ENCODE measurements at places on chromosomes 6 and 20.

DNA sequence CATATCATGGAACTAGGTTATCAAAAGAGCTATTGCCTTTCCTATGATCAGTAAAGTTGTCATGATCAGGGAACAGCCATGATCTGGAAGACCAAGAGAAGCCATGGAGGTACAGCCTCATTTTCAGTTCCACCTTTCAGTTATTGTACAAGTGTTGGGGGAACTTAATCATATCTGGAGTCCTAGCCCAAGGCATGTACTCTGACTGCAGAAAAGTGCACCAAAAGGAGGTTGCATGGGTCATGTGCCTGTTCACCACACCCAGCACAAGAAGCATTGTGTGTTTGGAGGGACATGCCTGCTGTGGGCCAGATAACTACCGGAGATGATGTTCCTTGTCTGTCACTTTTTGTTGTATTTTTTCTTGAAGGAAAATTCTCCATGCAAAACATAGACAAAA lies 185.8 kb upstream of the MAN1A1 start:
- no peak for DNase-seq

- DNase-seq = no peak
Observed at GRCh38 chr6:78966542-78966941, 99.2 kb downstream of the IRAK1BP1 start.

GRCh38 chr6:108561742-108562502 lies 1.2 kb downstream of the FOXO3 start:
- no peak for DNase-seq

- DNase-seq = no peak
Observed at GRCh38 chr6:169479783-169480495, 221.9 kb downstream of the WDR27 start.

DNA sequence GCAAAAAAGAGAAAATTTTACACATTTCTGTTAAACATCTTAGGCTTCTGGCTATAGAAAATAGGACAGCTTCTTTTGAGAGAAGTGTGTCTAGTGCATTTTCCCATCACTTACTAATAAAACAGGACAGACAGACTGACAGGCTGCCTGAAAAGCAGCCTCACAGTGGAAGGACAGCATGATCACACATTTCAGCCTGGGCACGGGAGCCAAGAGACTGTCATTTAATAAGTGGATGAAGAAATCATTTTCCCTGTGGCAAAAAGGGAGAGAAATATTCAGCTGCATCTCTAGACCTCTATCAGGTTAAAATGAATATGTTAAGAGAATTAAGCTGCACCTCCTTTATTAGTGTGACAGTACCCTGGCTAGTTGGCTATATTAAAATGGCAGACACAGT lies 960.5 kb downstream of the KIF16B start:
- no peak for DNase-seq

DNA sequence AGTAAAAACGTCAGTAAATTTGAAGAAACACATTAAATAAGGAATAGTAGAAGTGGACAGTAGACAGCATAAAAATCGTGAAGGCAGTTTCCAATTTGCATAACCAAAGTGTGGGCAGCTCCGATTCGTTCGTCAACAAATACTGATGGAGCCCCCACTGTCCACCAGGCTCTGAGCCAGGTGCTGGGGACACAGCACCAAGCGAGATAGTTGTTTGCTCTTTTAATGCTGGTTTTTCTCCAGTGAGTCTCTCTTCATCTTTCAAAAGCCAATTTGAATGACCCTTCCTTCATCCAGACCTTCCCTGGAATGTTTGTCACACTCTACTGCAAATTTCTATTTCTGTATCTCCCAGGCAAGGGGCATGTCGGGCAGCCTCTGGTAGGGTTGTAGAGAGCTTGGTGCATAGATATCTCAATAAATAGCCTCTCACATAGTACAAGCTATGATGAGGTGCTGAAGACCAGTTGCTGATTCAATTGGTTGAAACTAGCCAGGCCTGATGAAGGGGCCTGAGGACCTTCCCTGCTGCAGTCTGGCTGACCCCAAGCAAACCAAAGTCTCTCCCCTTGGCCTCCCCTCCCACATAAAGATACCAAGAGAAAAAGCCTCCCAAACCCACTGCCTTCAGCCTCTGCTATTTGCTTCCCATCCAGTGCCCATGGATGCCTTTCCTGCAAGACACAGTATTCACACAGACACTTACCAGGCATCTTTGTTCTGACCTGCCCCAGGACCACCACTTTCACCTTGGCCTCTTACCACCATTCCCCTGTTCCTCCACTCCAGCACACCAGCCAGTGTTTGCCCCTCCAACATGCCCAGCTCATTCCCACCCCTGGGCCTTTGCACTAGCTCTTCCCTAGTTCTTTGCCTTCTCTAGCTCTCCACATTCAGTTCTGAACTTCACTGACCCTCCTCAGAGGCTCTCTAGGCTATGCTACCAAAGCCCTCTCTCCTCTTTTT lies 125.2 kb downstream of the CEBPB start:
- no peak for DNase-seq

DNA sequence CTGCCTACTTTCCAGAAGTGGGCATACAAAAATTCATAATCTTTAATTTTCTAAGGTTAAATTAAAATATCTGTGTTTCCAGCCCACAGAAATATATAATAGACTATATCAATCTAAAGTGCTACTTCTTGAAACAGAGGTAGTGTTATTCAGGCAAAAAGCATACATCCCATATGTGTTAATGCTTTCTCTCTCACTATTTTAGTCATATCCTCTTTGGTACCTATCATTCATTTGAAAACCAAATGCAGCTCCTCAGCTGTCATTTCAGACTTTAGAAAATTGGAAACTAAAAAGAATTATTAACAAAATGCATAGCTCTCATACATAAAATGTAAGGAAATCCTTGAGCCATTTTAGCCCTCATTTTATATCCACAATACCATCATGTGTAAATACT lies 925 bp downstream of the FHL5 start:
- DNase-seq = no peak

- DNase-seq = no peak
Observed at GRCh38 chr6:147903931-147904330, 395.4 kb downstream of the SAMD5 start.

GRCh38 chr20:58876437-58876836 lies 23.9 kb downstream of the GNAS start:
- no peak for DNase-seq

DNA sequence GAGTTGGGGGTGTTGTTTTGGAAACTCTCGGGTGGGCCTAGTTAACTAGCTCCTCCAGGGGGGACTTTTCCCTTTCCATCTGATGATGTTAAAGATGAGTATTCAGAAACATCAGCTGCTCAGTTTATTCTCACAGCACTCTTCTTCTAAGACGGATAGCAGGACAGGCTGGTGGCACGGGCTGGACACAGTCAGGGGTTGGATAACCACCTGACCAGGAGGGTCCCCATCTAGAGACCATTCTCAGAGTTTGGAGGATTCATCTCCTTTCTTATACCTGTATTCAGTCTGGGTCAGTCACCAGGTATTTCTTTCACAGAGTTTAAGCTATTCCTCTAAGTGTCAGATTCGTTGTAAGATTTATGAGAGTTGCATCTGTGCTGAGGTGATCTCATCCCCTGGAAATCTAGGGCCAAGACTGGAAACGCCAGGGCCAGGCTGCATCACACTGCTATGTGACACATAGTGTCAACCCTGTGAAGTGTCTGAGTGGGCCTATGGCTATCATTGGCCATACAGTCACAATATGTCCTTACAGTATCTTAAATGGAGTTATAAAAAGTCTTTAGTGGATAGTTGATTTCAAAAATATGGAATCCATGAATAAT lies 111.7 kb downstream of the FAM50B start:
- DNase-seq = no peak

DNA sequence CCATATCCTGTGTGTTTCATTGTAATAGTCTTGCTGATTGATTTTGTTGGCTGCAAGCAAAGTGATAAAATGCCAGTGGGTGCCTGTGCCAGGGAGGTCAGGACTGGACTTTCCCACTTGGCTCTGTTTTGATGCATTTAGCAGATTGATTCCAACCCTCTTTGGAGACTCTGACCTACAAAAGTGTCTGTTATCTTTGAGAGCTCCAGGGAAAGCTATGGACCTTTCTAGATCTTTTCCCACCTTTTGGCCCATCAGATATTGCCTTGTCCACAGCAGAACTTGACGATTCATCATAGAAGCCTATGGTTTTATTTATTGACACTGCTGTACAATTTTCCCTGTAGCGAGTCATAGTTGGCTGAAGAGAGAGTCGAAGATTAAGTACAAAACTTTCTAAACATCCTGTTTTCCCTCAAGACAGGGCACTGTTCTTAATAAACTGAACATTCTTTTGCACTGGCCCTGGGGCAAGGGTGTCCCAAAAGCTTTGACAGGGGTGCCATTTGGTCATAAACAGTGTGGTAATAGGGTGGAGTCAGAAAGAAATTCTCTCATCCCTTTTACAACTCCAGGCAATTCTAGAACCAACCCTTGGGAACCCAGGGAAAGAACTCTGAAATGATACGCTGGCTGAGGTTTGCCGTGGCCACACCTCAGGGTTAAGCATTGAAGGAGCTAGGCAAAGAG lies 53.7 kb downstream of the E2F3 start:
- no peak for DNase-seq
